T-helper 1 cell (primary cell): ENCODE measurements at places on chromosomes 2 and 18.
A peak's percentile ranks its signal among the peaks of the same experiment; 100 is the strongest.

DNA sequence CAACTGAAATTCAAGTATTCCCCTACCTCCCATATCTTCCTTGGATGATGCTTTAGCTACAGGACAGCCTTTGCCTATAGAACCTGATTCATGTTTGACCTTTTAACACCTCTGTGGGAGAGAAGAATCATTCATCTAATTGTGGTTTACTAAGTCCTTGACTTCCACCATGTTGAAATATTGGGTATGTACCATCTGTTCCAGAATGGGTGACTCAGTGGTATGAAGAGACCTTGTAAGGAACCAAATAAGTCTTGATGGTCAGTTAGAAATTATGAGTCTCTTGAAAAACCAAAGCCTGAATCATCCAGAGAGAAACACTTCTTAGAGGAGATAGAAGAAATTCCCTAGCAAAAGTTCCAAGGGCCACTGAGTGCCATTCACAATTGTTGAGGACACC lies 27.5 kb downstream of the STAMBP start:
- DNase-seq: no peak

DNA sequence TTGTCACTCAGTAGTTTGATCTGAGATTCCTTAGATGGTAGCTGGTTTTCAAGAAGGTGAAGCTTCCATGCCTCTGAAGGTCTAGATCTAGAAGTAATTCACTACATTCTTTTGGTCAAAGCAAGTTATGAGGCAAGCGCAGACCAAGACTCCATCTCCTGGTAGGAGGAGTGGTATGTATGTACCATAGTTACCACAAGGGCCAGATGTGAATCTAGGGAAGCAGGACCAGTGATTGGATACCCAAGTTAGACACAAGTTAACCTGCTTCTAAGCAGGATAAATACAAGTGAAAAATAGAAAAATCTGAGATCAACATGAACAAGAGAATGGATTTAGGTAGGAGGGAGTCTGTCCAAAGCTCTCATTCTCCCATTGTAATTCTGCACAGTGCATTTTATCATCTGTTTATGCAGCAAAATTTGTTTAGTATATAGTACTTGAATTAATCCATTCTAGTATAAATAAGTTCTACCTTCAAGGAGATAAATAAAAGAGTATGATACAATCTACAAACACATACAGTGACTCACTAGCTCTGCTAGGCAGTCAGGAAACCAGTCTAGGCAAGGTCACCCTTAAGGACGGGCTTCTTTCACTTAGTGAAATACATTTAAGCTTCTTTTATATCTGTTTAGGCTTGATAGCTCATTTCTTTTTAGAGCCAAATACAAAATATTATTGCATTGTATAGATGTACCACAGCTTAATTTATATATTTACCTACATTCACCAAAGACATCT lies 14.2 kb upstream of the DOCK10 start:
- DNase-seq: no peak

DNA sequence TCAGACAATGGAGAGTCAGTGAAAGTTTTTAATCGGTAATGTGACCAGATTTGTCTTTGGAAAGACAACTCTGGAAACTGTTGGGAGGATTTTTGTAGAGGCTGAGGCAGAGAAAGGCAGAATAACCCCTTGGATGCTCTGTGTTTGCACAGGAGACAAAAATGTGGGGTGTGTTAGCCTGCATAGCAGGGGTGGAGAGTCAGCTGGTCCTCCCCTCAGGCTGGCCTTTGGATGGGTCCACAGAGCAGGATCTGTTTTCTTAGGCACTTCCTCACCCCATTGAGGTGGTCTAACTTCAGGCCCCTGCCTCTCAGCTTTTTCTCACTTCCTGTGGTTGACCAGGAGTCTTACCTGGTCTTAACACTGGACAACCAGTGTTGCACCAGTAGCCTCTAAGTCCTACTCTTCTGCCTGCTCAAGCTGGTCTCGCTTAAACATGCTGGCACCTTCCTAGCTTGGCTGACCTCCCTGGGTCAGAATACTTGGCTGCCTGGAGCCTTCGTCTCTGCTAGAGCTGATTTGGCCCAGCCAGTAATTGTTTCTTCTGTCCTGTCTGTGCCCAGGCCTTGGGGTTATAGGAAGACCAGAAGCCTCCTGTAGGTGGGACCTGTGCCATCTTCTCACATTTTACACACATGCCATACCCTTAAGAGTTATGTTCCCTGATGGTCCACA lies 259.8 kb upstream of the RASGRP3 start:
- DNase-seq: no peak

DNA sequence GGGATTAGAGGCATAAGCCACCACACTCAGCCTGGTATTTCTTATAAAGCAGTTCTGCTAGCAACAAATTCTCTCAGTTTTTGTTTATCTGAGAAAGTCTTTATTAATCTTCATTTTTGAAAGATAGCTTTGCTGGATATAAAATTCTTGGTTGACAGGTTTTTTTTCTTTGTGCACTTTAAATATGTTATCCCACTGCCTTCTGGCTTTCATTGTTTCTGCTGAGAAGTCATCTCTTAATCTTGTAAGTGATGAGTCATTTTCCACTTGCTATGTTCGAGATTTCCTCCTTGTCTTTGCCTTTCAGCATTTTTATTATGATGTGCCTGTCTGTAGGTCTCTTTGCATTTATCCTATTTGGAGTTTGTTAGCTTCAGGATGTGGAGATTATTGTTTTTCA lies 5.9 kb upstream of the ELAC1 start:
- no peak for DNase-seq

- no peak for DNase-seq
Measured at GRCh38 chr2:44226753-44227152, 48.5 kb upstream of the SLC3A1 start.

- DNase-seq: no peak
Measured at GRCh38 chr18:52348209-52348608, 8.2 kb downstream of the DCC start.

DNA sequence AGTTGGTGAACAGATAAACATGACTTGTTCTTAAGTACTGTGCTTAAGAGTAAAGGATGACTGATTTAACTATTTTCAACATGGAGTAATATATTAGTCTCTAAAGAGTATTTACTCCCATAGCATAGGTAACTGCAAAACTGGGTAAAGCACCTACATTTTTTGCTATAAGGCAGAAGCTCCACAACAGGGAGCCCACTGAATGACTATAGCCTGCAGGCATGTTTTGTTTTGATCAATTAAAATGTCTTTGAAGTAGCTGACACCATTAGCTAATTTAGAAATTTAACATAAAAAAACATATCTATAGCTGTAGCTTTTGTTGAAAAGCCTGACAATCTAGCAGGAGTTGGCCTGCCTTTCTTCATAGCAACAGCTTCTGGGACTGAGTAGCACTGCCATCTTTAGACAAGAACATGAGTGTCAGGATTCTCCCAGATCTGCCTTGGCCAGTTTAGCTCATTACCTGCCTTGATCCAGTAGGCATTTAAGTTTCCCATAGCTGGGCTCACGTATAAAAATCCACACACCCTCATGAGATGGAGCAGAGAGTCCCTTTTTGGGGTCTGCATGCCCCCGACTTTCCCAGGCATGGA lies 1935.1 kb upstream of the PIK3C3 start:
- no peak for DNase-seq

GRCh38 chr2:145090841-145091761 lies 571.2 kb upstream of the ZEB2 start:
- no peak for DNase-seq

GRCh38 chr2:96867756-96868554 lies 1.9 kb downstream of the SEMA4C start:
- DNase-seq: peak; percentile 29

- DNase-seq: no peak
Measured at GRCh38 chr2:36376319-36376765, 20.8 kb downstream of the CRIM1 start.

GRCh38 chr18:23353459-23353858 lies 99.6 kb upstream of the RIOK3 start:
- no peak for DNase-seq

DNA sequence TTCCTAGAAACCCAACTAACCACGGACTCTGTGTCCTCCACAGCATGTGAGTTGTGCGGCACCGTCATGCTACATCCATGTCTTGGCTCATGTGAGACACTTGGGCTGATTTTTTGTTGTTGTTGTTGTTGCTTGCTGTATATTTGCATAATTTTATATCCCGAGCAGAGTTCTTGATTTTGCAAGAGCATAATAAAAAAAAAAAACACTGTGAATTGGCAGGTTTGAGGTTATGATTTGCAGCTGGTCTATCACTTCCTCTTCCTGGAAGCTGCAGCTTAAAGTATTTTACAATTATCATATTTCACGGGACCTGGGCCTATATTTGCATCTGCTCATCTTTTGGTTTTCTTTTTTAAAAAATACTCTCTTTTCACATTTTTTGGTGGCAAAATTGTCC lies 142.3 kb upstream of the NRP2 start:
- no peak for DNase-seq

GRCh38 chr2:12412898-12413305 lies 303.8 kb upstream of the TRIB2 start:
- no peak for DNase-seq

DNA sequence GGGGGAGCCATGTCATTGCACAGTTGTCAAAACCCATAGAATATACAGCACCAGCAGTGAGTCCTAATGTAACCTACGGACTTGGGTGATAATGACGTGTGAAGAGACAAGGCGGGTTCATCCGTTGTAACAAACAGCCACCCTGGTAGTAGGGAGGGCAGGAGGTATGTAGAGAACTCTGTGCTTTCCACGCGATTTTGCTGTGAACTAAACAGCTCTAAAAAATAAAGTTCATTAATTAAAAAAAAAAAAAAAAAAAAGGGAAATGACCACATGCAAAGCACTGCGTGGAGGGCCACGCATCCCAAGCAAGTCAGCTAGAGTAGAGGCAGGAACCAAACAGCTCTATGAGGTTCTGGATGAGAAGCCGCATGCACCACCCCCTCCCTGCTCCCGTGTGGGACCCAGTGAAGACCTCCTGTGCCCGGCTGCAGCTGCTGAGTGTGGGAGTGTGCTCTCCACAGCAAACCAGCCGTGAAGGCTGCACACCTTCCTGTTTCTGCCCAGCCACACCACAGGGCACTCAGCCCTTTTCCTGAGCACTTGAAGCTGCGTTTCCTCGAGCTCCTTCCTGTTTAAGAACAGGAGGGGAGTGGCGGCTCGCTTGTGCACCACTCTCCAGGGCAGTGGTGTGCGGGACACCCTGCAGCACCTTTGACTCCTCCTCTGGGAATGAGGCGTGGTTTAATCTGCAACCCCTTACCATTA lies 65.6 kb downstream of the ODC1 start:
- no peak for DNase-seq

DNA sequence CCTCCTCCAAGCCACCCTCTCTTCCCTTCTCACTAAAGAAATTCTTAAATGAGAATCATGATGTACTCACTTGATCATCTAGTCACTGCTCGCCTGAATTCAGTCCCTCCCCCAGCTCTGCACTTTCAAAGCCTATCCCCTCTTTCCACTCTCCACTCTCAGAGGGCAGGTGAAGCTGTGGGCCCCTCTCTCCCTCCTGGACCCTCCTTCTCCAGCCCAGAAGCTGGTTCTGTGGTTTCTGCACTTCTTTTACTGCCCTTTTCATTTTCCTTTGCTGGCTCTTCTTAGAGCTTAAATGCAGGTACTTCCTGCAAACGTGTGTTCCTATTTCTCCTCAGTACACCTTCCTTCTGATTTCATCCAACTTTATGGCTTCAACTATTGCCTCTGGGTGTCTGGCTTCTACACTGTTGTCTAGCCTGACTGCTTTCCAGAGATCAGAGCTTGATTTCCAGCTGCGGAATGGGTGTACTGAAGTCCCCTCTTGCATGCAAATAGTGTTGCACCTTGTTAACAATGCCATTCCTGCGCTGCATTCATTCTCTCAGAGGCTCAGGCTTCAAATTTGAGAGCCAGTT lies 15.3 kb upstream of the TXNDC2 start:
- no peak for DNase-seq

- no peak for DNase-seq
Measured at GRCh38 chr2:122680662-122681061, 925.2 kb downstream of the TSN start.

- peak; percentile 44 for DNase-seq
Measured at GRCh38 chr2:36770542-36771287, 74.2 kb downstream of the VIT start.

GRCh38 chr2:219681694-219682300 lies 54.4 kb downstream of the SLC4A3 start:
- no peak for DNase-seq

DNA sequence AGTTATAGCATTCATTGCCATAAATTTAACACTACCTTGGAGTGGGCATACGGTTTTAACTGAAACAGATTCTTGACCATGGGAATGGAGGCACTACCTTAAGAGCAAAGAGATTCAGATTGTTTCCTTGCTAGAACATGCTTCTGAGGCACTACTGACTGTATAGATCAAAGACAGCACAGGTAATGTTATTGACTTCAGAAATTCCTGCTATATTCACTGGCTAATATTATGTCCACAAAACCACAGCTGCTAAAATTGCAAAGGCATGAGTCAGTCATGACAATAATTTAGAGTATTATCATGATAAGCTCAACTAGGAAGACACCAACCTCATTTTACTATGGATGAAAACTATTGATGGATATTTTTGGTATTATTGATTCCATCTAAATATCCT lies 39.4 kb downstream of the SLC8A1 start:
- no peak for DNase-seq
